Left lobe of liver (tissue), 2 donors: ENCODE measurements at places on chromosomes 13 and 19. TPM values are rescaled to one million over a fixed set of nuclear protein-coding genes. Genes with fewer than 3 reads are reported as not detected.

- peak; percentile 84 for DNase-seq
Observed at GRCh38 chr13:75760131-75761021, 124.2 kb downstream of the LMO7 start.

GRCh38 chr19:34459614-34460013 is 21.9 kb upstream of the WTIP start:
- DNase-seq, result no peak

The HCN2 gene
- 0.30 TPM for total RNA-seq

DNA sequence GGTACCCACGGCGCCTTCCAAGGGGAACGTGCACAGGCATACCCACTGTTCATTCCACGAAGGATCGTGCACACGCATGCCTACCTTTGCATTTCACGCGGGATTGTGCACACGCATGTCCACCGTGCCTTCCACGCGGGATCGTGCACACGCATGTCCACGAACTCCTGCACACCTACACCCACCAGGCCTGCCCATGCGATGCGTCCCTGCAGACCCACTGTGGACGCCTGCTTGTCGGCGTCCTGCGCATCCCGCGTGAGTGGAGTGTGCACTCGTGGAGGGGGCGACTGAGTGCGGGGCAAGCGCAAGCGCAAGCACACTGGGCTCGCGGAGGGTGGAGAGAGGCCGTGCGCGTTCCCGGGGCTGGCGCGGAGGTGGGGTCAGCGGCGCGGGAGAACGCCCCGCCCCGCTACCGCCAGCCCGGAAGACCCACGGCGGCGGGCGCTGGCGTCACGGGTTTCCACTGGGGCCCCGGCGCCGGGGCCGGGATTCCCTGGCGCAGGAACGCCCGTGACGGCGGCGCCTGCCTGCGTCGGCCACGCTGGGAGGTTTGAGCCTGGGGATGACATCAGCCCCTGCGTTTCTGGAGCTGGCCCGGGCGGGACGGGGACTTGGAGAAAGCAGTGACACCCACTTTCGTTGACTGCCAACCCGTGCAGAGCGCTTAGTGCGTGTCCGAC is 18.7 kb downstream of the GADD45B start:
- peak; percentile 70 for DNase-seq

The PLPP2 gene
- 1.8 TPM for total RNA-seq

The SLC1A5 gene
- 3.8 TPM for total RNA-seq

The NAT14 gene
- total RNA-seq, result 4.6 TPM

The ZNF90 gene
- total RNA-seq, result 0.43 TPM

The TNFRSF19 gene
- 0.60 TPM for total RNA-seq

DNA sequence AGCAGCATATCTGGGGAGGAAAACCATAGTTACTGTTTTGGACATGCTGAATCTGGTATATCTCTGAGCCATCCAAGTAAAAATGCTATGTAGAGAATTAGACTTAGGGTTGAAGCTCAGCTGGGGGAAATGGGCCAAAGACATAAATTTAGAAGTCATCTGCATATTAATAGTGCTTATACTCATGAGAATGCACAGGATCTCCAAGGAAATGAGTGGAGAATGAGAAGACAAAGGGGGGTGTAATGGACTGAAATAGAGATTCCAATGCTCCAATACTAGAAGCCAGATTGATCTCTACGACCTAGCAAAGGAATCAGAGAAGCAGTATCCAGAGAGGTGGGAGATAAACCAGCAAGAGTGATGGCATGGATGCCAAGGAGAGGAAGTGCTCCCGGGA is 10.3 kb upstream of the FAM124A start:
- DNase-seq, result no peak

The UGGT2 gene
- 7.3 TPM for total RNA-seq

DNA sequence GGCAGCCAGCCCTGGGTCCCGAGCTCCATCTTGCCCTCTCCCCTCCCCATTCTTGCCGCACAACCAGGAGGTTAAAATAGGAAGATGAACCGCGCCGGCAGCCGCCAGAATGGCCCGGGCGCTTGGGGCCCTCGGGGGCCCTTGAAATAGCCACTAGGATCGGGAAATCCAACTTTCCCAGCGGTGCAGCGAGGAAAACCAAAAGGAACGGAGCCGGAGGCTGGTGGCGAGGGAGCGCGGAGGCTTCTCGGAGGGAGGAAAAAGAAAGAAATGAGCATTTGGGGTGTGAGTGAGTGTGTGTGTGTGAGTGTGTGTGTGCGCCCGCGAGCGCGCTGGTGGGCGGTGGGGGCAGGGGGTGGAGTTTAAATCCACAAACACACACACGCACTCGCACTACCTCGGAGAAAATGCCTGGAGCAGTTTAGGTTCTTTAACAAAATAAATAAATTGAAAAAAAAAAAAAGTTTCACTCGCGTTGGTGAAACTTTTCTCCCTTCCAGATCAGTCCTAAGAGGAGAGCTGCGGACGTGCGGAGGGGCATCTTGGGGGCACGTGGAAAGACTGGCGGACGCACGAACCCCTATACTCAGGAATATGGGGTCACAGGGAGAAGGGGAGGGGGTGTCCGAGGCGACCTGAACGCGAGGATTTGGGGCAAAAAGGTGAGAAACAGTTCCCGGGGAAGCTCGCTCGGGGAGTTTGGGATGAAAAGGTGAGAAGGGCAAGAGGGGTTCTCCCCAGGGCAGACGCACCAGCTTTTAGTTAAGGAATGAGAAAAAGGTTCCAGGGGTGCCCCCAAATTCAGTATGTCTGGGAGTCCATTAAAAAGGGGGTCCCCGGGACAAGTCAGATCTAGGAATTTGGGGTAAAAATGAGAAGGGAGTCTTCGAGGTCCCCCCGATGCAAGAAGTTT is 1.3 kb downstream of the RFX2 start:
- no peak for DNase-seq

DNA sequence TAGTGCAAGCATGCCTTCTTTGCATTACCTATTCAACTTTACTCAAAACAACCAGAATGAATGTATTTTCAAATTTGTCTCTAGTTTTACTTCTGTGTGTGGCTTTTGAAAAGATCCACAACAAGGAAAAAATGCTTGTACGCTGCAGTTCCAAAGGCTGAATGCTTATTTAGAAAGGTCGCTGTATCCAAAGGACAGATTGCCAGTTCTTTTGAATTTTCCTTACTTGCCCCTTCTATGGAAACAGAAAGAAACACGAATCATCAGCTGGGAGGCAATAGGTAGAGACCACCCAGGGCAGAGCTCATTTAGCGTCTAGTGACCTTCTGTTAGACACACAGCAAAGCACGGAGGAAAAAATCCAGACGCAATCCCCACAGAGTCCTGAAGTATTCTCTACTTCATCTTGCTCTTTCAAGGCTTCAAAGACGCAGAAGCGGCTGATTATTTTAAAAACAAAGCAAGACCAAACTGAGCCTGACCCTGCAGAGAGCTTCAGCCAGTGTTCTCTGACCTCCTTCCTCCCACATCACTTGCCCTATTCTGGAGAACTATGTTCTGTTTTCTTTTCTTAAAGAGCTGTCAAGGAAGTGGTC is 674.6 kb upstream of the SGCG start:
- no peak for DNase-seq

The ELSPBP1 gene
- not detected for total RNA-seq

The SMIM17 gene
- total RNA-seq, result not detected

DNA sequence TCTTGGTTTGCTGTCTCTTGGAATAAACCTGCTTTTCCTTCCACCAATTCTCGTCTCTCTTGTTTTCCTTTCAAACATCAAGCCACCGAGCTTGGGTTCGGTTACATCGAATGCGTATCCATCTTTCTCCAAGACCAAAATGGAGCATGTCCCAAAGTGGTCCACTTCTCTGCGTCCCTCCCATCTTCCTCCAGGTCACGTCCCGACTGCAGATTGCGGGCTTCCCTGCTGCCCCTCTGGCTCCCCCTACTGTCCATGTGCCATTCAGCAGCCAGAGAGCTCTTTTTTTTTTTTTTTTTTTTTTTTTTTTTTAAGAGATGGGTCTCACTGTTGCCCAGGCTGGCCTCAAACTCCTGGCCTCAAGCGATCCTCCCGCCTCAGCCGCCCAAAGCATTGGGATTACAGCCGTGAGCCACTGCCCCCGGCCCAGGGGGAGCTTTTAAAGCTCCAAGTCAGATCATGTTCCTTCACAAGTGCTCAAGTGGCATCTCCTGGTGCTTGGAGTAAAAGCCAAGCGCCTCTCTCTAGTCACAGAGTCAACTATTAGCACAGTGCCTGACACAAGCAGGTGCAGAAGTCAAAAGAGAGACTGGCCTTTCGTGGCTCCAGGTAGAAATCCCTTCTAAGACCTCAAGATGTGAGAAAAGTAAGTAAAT is 10.0 kb downstream of the COL5A3 start:
- DNase-seq, result peak; percentile 72

DNA sequence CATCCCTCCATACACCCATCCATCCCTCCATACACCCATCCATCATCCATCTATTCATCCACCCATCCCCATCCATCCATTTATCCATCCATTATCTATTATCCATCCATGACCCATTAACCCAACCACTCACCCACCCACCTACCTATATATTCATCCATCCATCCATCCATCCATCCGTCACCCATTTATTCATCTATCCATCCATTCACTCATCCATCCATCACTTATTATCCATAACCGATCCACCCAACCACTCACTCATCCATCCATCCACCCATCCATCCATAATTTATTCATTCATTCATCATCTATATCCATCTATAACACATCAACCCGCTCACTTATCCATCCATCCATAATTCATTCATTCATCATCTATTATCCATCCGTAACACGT is 28.7 kb upstream of the PTPRS start:
- no peak for DNase-seq

DNA sequence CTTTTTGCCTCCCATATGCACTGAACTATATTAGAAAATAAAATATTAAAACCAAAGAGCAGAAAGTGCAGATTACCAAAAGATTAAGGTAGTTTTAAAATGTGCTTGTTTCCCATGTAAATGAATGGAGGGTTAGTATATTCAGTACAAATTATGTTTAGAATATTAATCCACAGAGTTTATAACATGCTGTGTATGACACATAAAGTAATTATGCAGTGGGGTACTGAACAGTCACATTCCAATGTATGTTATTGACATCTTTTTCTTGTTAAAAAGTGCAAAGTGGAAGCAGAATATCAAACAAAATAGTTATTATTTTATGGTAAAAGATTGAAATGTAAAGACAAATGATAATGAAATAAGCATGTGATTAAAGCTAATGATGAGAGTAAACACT is 79.3 kb downstream of the GPC6 start:
- no peak for DNase-seq

GRCh38 chr19:960020-960419 is 24.1 kb upstream of the WDR18 start:
- no peak for DNase-seq

DNA sequence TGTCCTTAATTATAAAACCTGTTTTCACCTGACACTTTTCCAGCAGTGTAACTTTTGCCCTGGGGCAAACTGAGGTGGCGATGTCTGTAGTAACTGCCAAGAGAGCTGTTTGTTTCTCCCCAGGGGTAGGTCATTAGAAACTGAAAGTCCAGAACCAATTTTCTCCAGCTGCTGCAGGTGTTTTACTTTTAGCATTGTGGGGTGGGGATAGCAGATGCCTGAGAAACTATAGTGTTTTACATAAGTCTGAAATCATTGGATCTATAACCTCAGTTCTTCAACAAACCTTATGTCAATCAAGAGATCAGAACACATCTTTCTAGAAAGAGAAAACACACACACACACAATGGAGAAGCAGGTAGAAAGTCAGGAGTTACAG is 92.7 kb downstream of the LHFPL6 start:
- DNase-seq, result no peak

- no peak for DNase-seq
Observed at GRCh38 chr13:52922961-52923360, 74.5 kb upstream of the PCDH8 start.

The ZNF790 gene
- 5.1 TPM for total RNA-seq

DNA sequence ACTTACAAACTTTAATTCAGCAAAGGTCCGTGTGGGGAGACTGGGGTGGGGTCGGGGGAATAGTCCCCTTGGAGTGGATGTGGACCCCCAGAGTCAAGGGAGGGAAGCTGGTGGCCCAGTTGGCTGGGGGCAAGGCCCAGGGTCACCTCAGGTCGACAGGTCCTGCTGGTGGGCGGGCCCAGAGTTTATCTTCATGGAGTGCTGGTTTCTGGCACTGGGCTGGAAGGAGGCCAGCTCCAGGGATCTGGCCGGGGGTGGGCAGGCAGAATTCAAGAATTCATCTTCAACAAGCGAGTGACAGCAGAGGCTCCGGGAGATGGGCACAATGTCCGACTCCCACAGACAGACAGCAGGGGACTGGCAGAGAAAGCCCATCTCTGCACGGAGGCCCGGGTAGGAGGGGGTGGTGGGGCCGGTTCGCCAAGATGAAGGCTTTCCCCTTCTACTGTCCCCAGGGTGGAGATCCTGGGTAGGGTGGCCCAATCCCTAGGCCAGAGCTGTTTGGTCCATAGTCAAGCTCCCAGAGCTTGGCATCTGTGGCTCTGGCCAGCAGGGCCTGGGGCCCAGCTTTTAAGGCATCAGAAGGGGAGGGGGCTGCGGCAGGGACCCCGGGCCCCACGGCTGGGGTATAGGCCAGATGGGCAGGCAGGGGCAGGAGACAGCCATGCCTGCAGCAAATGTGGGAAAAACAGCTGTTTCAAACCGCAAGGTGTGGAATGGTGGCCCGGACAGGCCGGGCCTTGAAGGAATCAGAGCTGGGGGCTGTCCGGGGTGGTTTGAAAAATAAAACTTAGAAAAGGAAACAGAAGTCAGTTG is 622 bp upstream of the FDX2 start:
- DNase-seq, result no peak

DNA sequence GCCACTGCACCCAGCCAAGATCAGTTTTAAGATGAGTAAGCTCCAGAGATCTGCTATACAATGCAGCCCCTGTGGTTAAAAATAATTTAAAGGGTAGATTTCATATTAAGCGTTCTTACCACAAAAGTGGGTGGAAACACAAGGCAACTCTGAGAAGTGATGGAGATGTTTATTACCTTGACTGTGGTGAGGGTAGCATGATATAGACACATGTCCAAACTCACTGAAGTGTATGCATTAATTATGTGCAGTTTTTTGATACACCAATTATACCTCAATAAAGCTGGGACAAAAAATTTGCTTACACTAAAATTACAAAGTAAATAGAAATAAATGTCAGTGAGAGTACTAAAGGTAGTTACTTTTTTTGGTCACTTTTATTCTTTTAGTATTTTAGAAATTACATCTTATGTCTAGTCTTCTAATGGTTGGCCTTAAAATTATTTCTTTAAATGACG is 696.5 kb downstream of the UQCRFS1 start:
- DNase-seq, result no peak

- no peak for DNase-seq
Observed at GRCh38 chr13:98549006-98549727, 27.7 kb downstream of the STK24 start.

The PBX4 gene
- total RNA-seq, result 0.18 TPM

The CRLF1 gene
- total RNA-seq, result 0.20 TPM

DNA sequence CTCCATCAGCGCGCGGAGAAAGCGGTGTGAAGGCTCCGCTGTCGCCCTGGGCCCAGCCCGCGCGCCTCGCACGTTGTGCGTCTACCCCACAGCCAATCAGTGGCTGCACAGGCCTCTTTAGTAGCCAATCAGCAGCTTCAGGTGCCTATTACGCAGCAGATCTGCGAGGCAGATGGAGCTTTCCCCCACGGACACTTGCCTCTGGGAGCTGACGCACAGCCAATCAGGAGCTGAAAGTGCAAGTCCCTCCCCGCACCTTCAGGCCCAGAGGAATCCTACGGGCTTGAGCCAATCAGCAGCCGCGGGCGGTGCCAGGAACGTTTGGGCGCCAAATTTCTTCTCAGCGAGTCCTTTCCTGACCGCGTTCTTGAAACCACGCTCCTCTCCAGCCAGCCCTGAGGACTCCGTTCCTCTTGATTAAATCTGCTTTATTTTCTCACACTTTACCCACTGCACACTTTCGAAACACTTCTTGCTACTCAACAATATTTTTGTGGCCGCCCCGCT is 39.9 kb downstream of the SIGLEC7 start:
- DNase-seq, result no peak

The LSM7 gene
- 27.8 TPM for total RNA-seq

The IQCN gene
- total RNA-seq, result 2.8 TPM
